Uterus (tissue), 4 donors: ENCODE measurements at places on chromosomes 4 and X. TPM values are rescaled to one million over a fixed set of nuclear protein-coding genes. Genes with fewer than 3 reads are reported as not detected.

GRCh38 chr4:115851918-115852766, 738.7 kb upstream of the NDST4 start:
- H3K27me3 ChIP-seq, result no peaks in the 10 kb centered on the region
- H3K4me3 ChIP-seq, result no peak overlapping the region
- DNase-seq, result no peak
- no peaks in the 10 kb centered on the region for H3K4me1 ChIP-seq

- peak overlapping the region; percentile 85 for H3K4me3 ChIP-seq
- peak overlapping the region; percentile 98 for H3K27ac ChIP-seq
- no peaks in the 10 kb centered on the region for H3K36me3 ChIP-seq
- peak; percentile 57 for DNase-seq
- H3K4me1 ChIP-seq, result no peaks in the 10 kb centered on the region
- H3K27me3 ChIP-seq, result no peaks in the 10 kb centered on the region
These were observed 668 bp upstream of the TAPT1 start for GRCh38 chr4:16226816-16227461.

- DNase-seq, result no peak
- no peaks in the 10 kb centered on the region for H3K36me3 ChIP-seq
- no peak overlapping the region for H3K4me3 ChIP-seq
- H3K27me3 ChIP-seq, result no peaks in the 10 kb centered on the region
These were observed 16.7 kb downstream of the NR3C2 start for GRCh38 chr4:148425327-148426110.

DNA sequence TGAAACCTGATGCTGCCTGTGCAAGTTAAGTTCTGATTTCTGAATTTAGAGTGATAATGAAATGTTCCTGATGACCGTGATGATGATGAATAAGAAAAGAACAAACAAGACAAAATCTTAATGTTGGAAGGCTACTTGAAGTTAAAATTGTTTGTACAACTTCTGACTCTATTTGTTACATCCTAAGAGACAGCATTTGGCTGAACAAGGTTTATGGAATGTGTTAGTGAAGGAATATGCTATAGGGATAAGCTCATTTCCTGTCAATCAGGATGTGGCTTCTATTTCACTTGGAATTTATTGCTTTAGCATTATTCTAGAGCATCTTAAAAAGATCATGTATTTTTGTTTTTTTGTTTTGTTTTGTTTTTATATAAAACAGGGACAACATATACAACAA, 267.5 kb downstream of the FAT4 start:
- no peak overlapping the region for H3K27ac ChIP-seq
- no peak overlapping the region for H3K4me3 ChIP-seq
- H3K27me3 ChIP-seq, result no peaks in the 10 kb centered on the region
- no peaks in the 10 kb centered on the region for H3K4me1 ChIP-seq
- no peak for DNase-seq

DNA sequence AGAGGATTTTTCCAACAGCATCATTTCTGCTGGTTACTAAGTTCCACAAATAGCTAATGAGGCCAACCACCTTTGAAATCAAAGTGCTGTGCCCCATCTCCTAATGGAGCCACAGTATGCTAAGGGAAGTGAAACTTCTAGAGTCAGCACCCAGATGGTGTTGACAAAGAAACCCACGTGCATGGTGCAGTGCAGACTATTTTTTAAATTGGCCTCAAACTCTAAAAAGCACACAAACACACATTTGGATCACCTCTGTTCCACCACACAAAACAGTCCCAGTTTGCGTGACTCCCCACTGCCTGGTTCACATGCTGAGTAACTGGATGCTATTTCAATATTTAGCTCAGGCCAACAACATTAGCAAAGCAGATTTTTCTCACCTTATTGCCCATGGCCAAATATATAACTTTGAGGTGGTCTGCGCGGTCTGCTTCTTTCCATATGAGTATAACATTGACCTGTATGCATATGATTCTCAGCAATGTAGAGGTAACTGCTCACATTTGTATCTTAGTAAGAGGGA, 69.9 kb downstream of the AMELX start:
- no peaks in the 10 kb centered on the region for H3K4me1 ChIP-seq
- H3K27ac ChIP-seq, result no peak overlapping the region
- H3K27me3 ChIP-seq, result no peaks in the 10 kb centered on the region

GRCh38 chr4:40613456-40613855, 16.2 kb downstream of the RBM47 start:
- H3K36me3 ChIP-seq, result no peaks in the 10 kb centered on the region
- no peak for DNase-seq
- H3K4me3 ChIP-seq, result no peak overlapping the region
- no peak overlapping the region for H3K27ac ChIP-seq

GRCh38 chr4:77308843-77309242, 151.8 kb downstream of the CCNG2 start:
- H3K36me3 ChIP-seq, result no peaks in the 10 kb centered on the region
- no peaks in the 10 kb centered on the region for H3K4me1 ChIP-seq
- H3K4me3 ChIP-seq, result no peak overlapping the region

- no peak overlapping the region for H3K4me3 ChIP-seq
- no peaks in the 10 kb centered on the region for H3K4me1 ChIP-seq
- DNase-seq, result no peak
These were observed 71.8 kb downstream of the WWC2 start for GRCh38 chr4:183170894-183171293.

DNA sequence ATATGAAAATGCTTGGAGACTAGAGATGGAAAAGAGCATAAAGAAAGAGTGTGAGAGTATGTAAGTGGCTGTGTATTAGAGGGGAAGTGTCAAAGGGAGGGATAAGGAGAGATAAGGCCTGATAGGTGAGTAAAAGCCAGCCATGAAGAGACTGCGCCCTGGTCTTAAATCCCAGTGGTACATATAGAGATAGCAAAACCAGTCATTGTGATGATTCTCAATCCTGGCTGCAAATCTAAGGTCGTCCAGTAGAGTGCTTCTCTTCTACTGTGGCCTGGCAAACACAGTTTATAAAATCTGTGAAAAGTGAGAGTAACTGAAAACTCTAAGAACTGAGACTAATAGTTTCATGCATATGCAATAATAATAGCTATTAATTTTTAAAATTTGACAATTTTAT, 86.9 kb downstream of the MAB21L2 start:
- no peaks in the 10 kb centered on the region for H3K27me3 ChIP-seq
- no peaks in the 10 kb centered on the region for H3K36me3 ChIP-seq
- H3K4me1 ChIP-seq, result no peaks in the 10 kb centered on the region
- DNase-seq, result no peak
- no peak overlapping the region for H3K27ac ChIP-seq

- H3K36me3 ChIP-seq, result no peaks in the 10 kb centered on the region
- no peaks in the 10 kb centered on the region for H3K4me1 ChIP-seq
- H3K27me3 ChIP-seq, result no peaks in the 10 kb centered on the region
- H3K27ac ChIP-seq, result no peak overlapping the region
These were observed 403.2 kb upstream of the RASGEF1B start for GRCh38 chr4:81874661-81875515.

GRCh38 chr4:164446516-164446915, 307.4 kb upstream of the SMIM31 start:
- H3K27me3 ChIP-seq, result no peaks in the 10 kb centered on the region
- H3K4me1 ChIP-seq, result no peaks in the 10 kb centered on the region
- no peak for DNase-seq
- H3K36me3 ChIP-seq, result no peaks in the 10 kb centered on the region
- no peak overlapping the region for H3K4me3 ChIP-seq
- H3K27ac ChIP-seq, result no peak overlapping the region

DNA sequence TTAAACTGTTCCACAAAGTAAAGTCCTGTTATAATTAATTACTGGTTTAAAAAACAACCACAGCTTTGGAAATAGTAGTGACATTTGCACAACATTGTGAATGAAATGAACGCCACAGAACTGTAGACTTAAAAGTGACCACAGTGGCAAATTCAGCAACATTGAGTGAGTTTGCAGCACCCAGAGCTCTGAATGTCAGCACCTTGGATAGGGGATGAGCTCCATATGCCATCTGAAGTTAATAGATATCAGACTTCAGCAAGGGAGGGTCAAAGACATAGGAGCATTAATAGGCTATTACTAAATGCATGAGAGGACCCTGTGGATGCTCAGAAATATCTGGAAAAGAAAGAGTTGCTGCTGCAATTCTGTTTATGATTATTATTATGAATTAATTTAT, 55.3 kb upstream of the KCNIP4 start:
- no peak for DNase-seq
- no peak overlapping the region for H3K4me3 ChIP-seq
- no peaks in the 10 kb centered on the region for H3K27me3 ChIP-seq

DNA sequence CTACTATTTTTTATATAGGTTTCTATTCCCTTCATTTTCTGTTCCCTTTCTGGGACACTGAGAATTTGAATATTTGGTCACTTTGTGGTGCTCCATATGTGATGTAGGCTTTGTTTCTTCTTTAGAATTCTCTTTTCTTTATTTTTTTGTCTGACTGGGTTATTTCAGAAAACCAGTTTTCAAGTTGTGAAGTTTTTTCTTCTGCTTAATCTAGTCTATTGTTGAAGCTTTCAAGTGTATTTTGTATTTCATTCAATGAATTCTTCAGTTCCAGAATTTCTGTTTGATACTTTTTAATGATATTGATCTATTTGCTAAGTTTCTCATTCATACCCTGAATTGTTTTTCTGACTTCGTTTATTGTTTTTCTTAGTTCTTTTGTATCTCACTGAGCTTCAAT, 96.2 kb upstream of the HAND2 start:
- no peak for DNase-seq
- no peak overlapping the region for H3K4me3 ChIP-seq
- no peaks in the 10 kb centered on the region for H3K36me3 ChIP-seq
- H3K27me3 ChIP-seq, result no peaks in the 10 kb centered on the region

- no peak for DNase-seq
- H3K4me1 ChIP-seq, result peaks cover 5% of the 10 kb centered on the region
These were observed 333.3 kb downstream of the BCOR start for GRCh38 chrX:39764441-39764914.

DNA sequence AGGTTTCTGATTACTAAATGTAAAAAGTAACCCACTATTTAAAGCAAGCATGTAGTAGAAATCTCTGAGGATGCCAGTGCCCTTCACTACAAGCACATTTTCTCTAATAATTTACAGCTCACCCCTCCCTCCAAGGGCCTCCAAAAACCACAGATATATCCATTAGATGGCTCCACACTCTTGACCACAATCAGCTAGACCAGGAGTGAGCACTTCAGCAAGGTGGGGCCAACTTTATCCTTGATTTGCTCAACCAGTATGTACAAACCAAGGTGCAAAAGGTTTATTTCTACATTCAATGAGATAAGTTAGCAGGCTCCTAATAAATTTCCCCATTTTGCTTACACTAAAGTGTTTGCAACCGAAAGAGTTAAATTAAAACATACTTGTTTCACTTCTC, 35.8 kb downstream of the RFC1 start:
- H3K4me3 ChIP-seq, result no peak overlapping the region
- DNase-seq, result no peak
- H3K27ac ChIP-seq, result no peak overlapping the region
- no peaks in the 10 kb centered on the region for H3K4me1 ChIP-seq

GRCh38 chrX:18126971-18127370, 93.7 kb downstream of the BEND2 start:
- H3K27me3 ChIP-seq, result no peaks in the 10 kb centered on the region
- no peak overlapping the region for H3K27ac ChIP-seq
- H3K4me1 ChIP-seq, result no peaks in the 10 kb centered on the region
- no peak overlapping the region for H3K4me3 ChIP-seq
- no peak for DNase-seq
- H3K36me3 ChIP-seq, result no peaks in the 10 kb centered on the region

- H3K4me1 ChIP-seq, result no peaks in the 10 kb centered on the region
- no peak overlapping the region for H3K4me3 ChIP-seq
- DNase-seq, result no peak
These were observed 694.2 kb upstream of the TENM3 start for GRCh38 chr4:181548873-181549575.

DNA sequence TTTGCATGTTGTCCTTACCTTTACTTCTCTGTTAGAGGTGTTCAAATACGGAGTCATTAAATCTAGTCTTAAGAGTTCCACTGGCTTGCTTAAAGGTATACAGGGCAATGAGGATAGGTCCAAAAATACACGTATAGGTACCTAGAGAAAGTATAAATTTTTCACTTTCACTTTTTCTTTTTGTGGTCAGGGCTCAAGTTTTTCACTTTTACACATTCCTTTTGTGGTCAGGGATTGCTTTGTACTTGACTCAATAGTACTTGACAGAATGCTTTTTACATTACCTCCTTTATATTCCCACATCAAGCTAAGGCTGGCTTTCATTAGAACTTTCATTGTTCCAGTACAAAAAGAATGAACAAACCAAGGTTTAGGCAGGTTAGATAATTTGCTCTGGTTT, 21.7 kb downstream of the TMEM184C start:
- H3K27ac ChIP-seq, result no peak overlapping the region
- no peak overlapping the region for H3K4me3 ChIP-seq
- H3K4me1 ChIP-seq, result no peaks in the 10 kb centered on the region
- no peaks in the 10 kb centered on the region for H3K27me3 ChIP-seq
- no peaks in the 10 kb centered on the region for H3K36me3 ChIP-seq

GRCh38 chr4:159549098-159549518, 446.2 kb downstream of the RAPGEF2 start:
- DNase-seq, result no peak
- no peaks in the 10 kb centered on the region for H3K36me3 ChIP-seq
- H3K27me3 ChIP-seq, result no peaks in the 10 kb centered on the region

The PI4K2B gene
- total RNA-seq, result 2.8 TPM

The CD38 gene
- total RNA-seq, result 0.29 TPM

The NPY1R gene
- 5.9 TPM for total RNA-seq

The VAMP7 gene
- total RNA-seq, result 23.2 TPM

The SRPK3 gene
- 4.6 TPM for total RNA-seq

The PCYT1B gene
- total RNA-seq, result not detected

The TMSB4X gene
- total RNA-seq, result 6,849 TPM

The SLC10A7 gene
- 19.4 TPM for total RNA-seq
